ENCODE measurements at places on chromosomes 1 and 21. TPM values are rescaled to one million over a fixed set of nuclear protein-coding genes. Genes with fewer than 3 reads are reported as not detected.

Gene PTGS2
- total RNA-seq = 12.8 TPM

Gene CACHD1
- 2.8 TPM for total RNA-seq

Gene LIN28A
- not detected for total RNA-seq

Gene PRPF38B
- total RNA-seq = 11.7 TPM

Gene TMEM269
- total RNA-seq = 0.12 TPM

Gene EIF2D
- 51.2 TPM for total RNA-seq

Gene ACKR1
- total RNA-seq = not detected

Gene RBM11
- total RNA-seq = 0.12 TPM

Gene CD5L
- not detected for total RNA-seq

Gene OR2AK2
- total RNA-seq = 0.25 TPM

Gene FCAMR
- not detected for total RNA-seq

Gene KIF2C
- 21.6 TPM for total RNA-seq

Gene PRMT6
- total RNA-seq = 21.7 TPM

Gene APCS
- total RNA-seq = not detected
